Breast epithelium (tissue), 4 donors: ENCODE measurements at places on chromosomes 13 and 19.

- no peaks in the 10 kb centered on the region for H3K4me1 ChIP-seq
- DNase-seq, result no peak
- no peaks in the 10 kb centered on the region for H3K27me3 ChIP-seq
- H3K4me3 ChIP-seq, result no peak overlapping the region
- no peaks in the 10 kb centered on the region for H3K36me3 ChIP-seq
Observed at GRCh38 chr19:39052846-39053245, 20.5 kb upstream of the FBXO27 start.

GRCh38 chr19:42120276-42120980, 11.8 kb downstream of the POU2F2 start:
- H3K4me1 ChIP-seq, result no peaks in the 10 kb centered on the region
- H3K27ac ChIP-seq, result no peak overlapping the region

GRCh38 chr19:10562609-10563008, 3.2 kb downstream of the KRI1 start:
- no peak overlapping the region for H3K4me3 ChIP-seq
- no peak overlapping the region for H3K27ac ChIP-seq
- H3K36me3 ChIP-seq, result no peaks in the 10 kb centered on the region
- no peaks in the 10 kb centered on the region for H3K27me3 ChIP-seq
- DNase-seq, result no peak

DNA sequence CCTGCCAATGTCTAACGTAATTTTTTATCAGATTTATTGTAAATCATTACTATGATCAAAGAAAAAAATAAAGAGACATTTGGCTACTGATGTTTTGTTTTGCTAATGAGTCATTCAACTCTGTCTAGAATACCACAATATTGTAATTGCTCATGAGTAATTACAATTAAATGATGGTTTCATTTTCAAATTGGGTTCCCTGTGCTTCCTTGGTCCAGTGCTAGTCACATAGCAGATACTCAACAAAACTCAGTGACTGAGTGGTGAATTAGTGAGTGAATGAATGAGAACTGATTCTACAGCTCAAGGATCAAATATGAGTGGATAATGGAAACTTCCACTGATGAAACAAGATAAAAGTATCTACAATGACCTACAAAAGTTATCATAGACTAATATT, 304.7 kb downstream of the POU4F1 start:
- peaks cover 3% of the 10 kb centered on the region for H3K27me3 ChIP-seq
- H3K27ac ChIP-seq, result no peak overlapping the region
- H3K4me3 ChIP-seq, result no peak overlapping the region
- H3K4me1 ChIP-seq, result no peaks in the 10 kb centered on the region
- DNase-seq, result no peak
